ENCODE measurements at places on chromosomes 1 and 21. TPM values are rescaled to one million over a fixed set of nuclear protein-coding genes. Genes with fewer than 3 reads are reported as not detected.

KDM5B gene
- 52.8 TPM for total RNA-seq

FMOD gene
- total RNA-seq, result 204 TPM

TTC22 gene
- not detected for total RNA-seq

IVL gene
- total RNA-seq, result not detected

PKP1 gene
- total RNA-seq, result 0.16 TPM

Data from aorta (tissue), 5 donors.